ENCODE measurements at places on chromosomes 16 and 17.

GRCh38 chr17:68248891-68249290 lies 1.0 kb downstream of the AMZ2 start:
- DNase-seq, result no peak

DNA sequence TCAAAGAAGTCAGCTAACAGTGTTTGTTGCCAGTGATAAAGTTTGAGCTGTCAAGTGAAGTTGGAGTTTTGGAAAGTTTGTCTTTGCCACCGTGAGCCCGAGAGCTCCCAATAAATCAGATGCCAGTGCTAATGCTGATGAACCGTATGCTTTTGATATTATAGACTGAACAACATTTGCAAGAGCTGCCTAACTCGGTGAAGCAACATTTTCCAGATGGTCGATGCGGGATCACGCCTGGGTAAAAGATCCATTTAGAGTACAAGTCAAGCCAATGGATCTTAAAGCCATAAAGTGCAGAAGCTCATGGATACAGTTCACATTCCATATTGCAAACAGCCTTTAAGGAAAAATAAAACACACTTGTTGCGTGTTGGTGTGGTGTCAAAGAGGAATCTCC lies 9.6 kb downstream of the BANP start:
- DNase-seq, result no peak

GRCh38 chr17:78965491-78965924 lies 14.2 kb downstream of the LGALS3BP start:
- DNase-seq, result no peak

- no peak for DNase-seq
These were observed 33.7 kb upstream of the MFSD6L start for GRCh38 chr17:8832711-8833352.

GRCh38 chr16:22890976-22891375 lies 77.0 kb downstream of the HS3ST2 start:
- DNase-seq, result no peak

Data from Caki2 (cell line).